ENCODE measurements at places on chromosomes 12 and 14. TPM values are rescaled to one million over a fixed set of nuclear protein-coding genes. Genes with fewer than 3 reads are reported as not detected.

The CYP46A1 gene
- polyA plus RNA-seq = 6.1 TPM

The PRH1 gene
- polyA plus RNA-seq = 14.9 TPM

The KRT78 gene
- polyA plus RNA-seq = not detected

The YBX3 gene
- 182 TPM for polyA plus RNA-seq

The GLT8D2 gene
- polyA plus RNA-seq = 24.7 TPM

The RHEBL1 gene
- 2.3 TPM for polyA plus RNA-seq

The MSRB3 gene
- 27.5 TPM for polyA plus RNA-seq

The IPO4 gene
- 21.6 TPM for polyA plus RNA-seq

The FGD6 gene
- 16.1 TPM for polyA plus RNA-seq

The AMHR2 gene
- polyA plus RNA-seq = 2.3 TPM

The IGF1 gene
- polyA plus RNA-seq = 16.5 TPM

The HRK gene
- 0.22 TPM for polyA plus RNA-seq

The TAS2R7 gene
- polyA plus RNA-seq = not detected

The RDH16 gene
- polyA plus RNA-seq = 0.48 TPM

The RNF212B gene
- not detected for polyA plus RNA-seq

The GALNT16 gene
- polyA plus RNA-seq = 5.0 TPM

The ZC3H10 gene
- polyA plus RNA-seq = 5.1 TPM

The CLEC6A gene
- not detected for polyA plus RNA-seq

- DNase-seq = no peak
Observed at GRCh38 chr14:84340938-84341337, 1189.0 kb upstream of the FLRT2 start.

- DNase-seq = no peak
Observed at GRCh38 chr12:89880690-89881350, 172.2 kb upstream of the ATP2B1 start.

DNA sequence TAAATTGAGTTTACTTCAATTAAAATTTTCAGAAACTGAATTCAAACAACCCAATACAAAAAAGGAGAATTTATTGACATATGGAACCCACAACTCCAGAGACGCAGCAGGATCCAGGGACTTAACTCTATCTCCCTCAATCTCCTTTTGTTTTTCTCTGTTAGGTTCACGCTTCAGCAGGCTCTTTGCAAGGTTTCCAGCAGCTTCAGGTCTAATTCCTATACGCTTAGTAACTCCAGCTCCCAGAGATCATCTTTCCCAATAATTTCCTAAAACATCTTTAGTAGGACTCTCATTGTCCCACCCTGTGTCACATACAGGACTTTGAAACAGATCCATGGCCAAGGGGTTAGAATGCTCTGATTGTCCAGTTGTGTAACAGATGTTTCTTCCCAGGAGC, 175.2 kb downstream of the RMST start:
- DNase-seq = no peak

DNA sequence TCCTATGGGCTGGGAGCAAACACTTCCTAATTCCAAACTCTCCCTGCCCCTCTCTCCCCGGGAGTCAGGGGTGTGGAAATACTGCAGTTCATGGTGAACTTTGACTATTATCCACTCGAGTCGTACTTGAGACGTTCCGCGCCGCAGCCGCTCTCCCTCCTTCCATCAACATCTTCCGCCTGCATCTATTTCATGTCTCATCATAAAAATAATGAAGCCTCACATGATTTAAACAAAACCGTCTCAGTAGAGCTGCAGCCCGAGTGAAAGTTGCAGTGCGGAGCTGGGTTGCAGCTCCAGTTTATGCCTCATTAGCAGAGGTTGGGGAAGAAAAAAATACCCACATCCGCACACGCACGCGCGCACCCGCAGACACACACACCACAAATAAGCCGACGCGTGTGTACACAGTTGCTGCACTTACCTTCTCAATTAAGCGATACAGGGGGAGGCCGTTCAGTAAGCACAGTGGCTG, 283 bp downstream of the LMO3 start:
- no peak for DNase-seq

GRCh38 chr12:123763093-123763492, 992 bp downstream of the DNAH10 start:
- no peak for DNase-seq

GRCh38 chr14:71745072-71745471, 187.2 kb upstream of the RGS6 start:
- no peak for DNase-seq

GRCh38 chr12:63224396-63224795, 73.4 kb upstream of the AVPR1A start:
- DNase-seq = no peak

- DNase-seq = no peak
Observed at GRCh38 chr12:57630891-57631433, 2.0 kb downstream of the B4GALNT1 start.

DNA sequence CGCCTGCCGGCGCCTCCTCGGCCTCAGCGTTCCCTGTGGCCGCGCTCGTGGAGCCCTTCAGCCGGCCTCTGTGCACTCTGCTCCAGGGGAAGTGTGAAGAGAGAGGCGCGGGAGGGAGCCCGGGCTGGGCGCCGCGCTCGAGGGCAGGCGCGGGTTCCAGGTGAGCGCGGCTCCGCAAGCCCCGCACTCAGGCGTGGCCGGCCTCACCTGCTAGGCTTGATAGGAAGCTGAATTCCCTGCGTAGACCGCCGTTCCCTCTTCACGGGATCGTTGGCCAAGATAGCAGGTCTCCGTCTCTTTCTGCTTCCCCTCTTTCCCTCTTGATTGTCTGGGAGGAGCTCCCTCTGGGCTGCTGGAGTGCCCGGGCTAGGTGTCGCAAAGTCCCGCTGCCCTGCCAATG, 89.7 kb downstream of the ASCL4 start:
- DNase-seq = no peak

- no peak for DNase-seq
Observed at GRCh38 chr14:75969126-75969525, 12.7 kb downstream of the TGFB3 start.

DNA sequence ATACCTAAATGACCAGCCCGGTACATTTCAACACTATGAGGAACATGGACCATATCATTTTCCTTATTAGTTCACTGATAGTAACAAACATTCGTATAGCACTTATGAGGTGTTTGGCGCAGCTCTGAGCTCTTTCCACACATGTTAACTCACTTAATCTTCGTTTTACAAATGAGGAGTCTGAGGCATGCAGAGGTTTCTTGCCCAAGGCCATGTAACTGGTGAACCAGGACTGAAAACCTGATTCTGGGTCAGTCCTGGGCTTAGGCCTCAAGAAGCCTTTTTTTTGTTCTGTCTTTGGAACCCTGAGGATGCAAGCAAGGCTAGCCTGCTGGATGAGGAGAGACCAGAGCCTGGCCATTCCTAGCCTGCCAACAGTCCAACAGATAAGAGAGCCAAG, 55.0 kb downstream of the C14orf132 start:
- no peak for DNase-seq

- DNase-seq = no peak
Observed at GRCh38 chr12:79115743-79116142, 251.2 kb downstream of the SYT1 start.

DNA sequence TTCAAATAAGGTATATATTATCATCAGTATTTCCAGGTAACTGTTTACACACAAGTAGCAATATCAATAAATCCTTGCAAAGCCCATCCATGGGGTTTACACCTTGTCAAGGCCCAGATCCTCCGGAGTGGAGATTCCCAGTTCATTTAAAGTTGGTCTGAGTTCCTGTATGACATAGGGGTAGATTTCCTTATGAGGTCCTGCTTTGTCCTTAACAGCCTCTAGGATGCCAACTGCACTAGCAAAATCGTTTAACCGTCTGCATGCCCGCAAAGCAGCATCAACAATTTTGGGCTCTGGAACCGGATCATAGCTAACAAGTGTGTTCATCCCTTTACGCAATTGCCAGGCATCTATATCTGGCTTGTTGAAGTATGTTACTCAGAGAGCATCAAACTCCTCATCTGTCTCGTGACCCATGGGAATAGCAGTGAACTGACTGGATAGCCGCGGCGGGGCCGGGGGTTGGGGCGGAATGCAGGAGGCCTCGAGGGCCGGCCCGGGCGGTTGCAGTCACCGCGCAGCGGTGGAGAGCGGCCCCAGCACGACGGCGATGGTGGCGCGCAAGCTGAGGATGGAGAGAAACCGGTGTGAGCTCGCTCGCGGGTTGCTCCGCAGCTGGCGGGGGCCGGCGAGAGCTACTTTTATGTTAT, 30.6 kb upstream of the FBXO34 start:
- DNase-seq = no peak

- no peak for DNase-seq
Observed at GRCh38 chr12:106051853-106052531, 86.8 kb downstream of the NUAK1 start.

GRCh38 chr12:51874486-51874885, 13.4 kb upstream of the ANKRD33 start:
- no peak for DNase-seq

GRCh38 chr12:24111616-24112015, 162.1 kb upstream of the SOX5 start:
- DNase-seq = no peak

DNA sequence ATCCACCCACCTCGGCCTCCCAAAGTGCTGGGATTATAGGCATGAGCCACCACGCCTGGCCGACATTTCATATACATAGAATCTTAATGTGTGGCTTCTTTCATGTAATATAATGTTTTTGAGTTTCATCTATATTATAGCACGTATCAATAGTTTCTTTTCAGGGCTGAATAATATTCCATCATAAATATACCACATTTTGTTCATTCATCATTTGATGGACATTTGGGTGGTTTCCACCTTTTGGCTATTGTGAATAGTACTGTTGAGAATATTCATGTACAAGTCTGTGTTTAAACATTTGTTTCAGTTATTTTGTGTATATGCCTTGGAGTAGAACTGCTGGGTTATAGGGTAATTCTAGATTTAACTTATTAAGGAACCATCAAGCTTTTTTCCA, 12.0 kb downstream of the ACVR1B start:
- DNase-seq = no peak

DNA sequence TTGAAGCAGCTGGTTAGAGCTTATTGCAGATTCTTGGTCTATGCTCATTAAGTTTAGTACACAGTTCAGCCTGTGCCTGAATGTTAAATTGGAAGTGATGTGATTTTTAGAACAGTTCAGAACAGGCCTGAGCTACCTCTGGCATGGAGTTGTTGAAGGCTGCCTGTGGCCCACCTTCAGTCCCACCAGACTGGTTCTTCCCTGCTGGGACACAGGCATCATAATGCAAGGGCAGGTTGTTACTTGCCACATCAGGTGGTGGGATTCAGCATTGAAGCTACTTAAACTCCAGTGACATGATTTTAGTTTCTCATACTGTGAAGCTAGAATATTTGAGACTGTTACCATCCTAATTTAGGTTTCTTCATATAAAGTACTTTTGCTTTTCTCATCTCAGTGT, 49.4 kb downstream of the PROX2 start:
- DNase-seq = no peak

GRCh38 chr14:92384461-92385133, 61.6 kb downstream of the SLC24A4 start:
- no peak for DNase-seq

DNA sequence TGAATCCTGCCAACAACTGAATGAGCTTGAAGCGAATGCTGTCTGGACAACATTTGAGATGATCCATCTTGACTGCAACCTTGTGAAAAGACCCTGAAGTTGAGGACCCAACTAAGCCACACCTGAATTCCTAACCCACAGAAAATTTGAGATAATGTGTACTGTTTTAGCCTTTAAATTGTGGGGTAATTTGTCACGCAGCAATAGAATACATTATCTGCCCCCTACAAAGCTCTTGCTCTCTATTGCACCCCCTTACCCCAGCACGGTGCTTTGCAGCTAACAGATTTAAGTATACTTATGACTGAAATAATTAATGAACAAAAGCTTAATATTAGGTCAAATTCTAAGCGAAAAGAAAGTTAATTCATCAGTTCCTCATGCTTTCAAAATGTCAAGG, 1.6 kb downstream of the POLE2 start:
- DNase-seq = no peak

DNA sequence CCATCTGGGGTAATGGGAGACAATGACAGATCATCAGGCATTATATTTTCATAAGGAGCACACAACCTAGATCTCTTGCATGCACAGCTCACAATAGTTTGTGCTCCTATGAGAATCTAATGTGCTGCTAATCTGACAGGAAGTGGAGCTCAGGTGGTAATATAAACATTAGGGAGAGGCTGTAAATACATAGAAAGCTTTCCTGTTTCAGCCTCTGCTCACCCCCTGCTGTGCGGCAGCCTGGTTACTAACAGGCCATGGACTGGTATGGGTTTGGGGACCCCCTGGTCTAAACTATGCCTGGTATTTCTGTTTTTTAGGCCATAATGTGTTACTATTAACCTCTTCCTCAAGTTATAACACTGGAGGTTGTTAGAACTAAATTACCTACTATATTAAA, 1373.7 kb downstream of the LRFN5 start:
- DNase-seq = no peak

DNA sequence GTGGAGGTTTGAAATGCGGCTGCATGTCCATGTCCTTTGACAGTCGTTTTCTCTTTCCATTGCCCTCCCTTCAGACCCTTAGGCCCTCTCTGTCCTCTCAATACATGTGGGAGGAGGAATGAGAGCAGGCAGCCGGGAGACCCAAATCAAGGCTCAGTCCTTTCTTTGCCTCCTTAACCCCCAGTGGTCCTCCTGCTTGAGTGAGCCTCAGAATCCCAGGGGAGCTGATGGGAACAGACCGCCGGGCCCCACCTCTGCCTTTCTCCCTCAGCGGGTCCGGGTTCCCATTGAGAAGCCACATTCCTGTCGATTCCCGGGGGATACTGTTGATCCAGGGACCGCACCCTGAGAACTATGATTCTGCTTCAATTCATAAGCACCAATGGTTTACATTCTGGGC, 77.9 kb upstream of the RFLNA start:
- no peak for DNase-seq

DNA sequence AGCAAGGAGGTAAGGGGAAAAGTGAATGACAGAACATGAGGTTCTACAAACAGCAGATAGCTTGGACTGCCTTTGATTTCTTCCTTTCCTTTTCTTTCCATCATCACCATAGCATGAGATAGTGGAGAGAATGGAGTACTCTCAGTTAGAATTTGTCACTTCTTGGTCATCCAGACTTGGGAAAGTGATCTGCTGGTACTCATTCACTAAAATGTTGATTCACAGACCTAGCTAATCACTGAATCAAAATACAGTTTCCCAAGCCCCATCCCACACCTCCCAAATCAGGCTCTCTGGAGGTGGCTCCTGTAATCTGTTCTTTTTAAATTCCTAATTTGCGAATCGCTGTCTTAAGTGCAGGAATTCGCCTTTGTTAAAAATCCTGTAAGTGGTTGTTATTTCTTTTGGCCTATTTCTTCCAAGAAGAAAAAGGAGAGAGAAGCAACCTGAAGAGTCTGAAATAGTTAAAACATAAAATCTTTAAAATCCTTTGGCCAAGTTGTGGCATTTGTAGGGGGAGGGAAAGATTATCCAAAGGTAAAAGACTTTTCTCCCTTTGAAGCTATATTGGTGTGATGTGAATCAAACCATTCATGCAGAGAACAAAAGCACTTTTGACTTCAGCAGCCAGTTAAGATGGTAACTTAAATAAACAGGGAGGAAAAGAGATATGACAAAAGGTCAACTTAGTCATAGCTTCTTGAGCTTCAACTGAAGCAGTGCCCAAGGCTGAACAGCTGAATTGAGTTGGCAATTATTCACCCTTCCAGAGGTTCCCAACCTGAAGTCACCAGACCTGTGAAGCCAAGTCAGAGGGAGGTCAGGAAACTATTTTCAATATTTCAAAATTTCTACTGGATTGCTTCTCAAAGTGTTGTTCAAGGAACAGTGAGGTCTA, 255.1 kb upstream of the KRR1 start:
- DNase-seq = no peak
